ENCODE measurements at places on chromosomes 4 and X.

- DNase-seq: peak; percentile 7
Measured at GRCh38 chr4:151888367-151888866, 127.6 kb upstream of the GATB start.

DNA sequence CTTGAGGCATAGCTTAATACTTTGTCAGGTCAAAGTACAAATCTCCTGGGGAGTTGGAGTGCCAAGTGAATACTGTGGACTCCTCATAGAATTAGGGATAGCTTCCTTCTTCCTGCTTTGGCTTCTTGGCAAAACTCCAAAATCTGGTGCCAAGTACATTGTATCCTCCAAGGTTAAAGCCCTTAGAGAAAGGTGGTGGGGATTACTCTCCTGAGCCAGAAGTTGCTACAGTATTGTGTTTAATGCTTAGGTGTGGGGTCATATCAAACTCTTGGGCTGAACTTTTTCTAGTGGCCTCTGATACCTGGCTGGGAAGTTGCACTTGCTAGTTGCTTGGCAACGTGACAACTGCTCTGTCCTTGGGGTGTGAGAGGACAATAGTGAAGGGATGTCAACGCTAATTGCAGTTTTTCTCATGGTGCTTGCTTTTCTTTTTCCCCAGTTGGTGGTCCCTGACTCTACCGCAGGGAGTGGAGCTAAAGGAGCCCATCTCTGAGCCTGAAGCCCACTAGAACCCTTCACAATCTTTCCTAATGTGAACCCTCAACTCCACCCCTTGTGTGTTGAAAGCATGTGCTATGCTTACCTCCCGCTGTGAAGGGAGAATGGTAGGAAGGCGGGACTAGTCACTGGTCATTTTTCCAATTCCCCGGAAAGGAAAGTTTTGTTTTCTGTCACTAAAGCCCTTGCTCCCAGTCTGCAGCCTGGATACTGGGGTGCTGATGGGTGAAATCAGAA is 35.5 kb downstream of the DLG3 start:
- no peak for DNase-seq

- DNase-seq: no peak
Measured at GRCh38 chrX:53438174-53438831, 4.1 kb upstream of the HSD17B10 start.

GRCh38 chrX:78950009-78950835 is 5.0 kb downstream of the P2RY10 start:
- DNase-seq: no peak

GRCh38 chr4:89939546-89939945 is 44.9 kb downstream of the MMRN1 start:
- no peak for DNase-seq

GRCh38 chr4:177879851-177880250 is 437.6 kb upstream of the AGA start:
- DNase-seq: no peak

DNA sequence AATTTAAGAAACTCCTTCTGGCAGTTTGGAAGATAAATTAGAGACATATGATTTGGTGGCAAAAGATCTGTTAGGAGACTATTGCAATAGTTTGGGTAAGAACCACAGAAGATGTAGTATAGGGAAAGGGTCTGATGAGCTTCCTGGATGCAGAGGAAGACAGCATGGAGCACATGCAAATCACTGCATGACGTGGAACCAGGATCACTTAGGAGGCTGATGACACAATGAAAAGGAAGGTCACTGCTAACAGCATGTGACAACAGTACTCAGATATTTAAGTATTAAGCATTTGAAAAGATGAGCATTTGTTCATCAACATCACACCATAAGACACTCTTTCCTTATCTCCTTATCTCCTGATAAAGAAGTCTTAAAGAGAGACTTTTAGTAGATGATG is 167.8 kb upstream of the LDB2 start:
- DNase-seq: no peak

DNA sequence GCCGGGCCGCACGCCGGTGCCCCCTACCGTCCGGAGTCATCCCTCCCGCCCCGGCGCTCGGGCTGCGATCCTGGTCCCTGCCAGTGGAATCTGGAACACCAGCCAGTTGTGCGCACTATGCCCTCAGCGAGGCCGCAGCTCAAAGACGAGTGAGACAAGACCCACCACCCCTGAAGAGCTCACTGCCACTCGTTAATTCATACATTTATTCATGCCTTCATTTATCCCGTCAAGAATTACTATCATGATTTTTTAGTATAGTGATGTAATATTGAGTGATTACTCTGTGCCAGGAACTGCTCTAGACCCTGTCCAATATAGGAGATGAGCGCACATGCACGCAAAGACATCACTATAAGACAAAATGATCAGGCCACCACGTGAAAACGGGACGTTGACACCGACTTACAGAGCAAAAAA is 247 bp upstream of the PPA2 start:
- DNase-seq: peak; percentile 76

GRCh38 chr4:1061760-1062159 is 50.3 kb downstream of the FGFRL1 start:
- DNase-seq: no peak

GRCh38 chrX:26597981-26598380 is 382.0 kb downstream of the MAGEB5 start:
- DNase-seq: no peak

Measured in activated gamma-delta T cell treated with Interleukin-2 at 50 U/mL for 16 hours (primary cell).